ENCODE measurements at places on chromosomes 4 and X.

- DNase-seq = no peak
Measured at GRCh38 chr4:45064741-45065140, 338.4 kb upstream of the GNPDA2 start.

DNA sequence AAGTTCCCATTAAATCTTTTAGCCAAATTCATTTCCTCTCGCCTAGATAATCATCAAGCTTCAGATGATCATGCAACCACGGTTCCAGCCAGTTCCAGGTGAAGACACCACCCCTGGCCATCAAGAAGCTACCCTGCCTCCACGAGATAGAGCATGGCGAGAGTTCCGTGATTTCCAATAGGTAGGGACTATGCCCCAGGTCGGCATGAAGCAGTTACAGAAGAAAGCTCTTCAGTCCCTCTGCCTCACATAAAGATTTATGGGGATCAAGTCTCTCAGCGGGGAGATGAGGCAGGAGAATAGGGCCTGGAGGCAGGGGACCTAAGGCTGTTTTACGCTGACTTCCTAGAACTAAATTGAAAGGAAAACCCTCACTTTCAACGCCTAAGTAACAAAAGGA is 183.9 kb downstream of the OR13H1 start:
- no peak for DNase-seq

DNA sequence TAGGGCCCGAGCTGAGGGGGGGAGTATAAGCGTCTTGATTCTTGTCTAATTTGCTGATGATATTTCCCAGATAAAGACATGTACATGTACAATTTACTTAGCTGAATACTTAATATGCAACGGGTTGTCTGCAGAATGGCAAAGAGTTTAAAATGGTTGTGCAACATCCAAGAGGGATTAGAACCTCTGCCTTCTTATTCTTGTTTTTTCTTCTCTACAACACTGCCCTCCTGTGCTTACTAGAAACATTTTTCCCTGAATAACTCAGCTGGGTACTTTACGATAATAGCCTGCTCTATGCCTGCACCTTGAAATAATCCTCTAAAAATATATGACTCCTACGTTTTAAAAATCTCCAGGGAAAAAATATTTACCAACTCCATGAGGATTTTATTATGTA is 41.8 kb downstream of the INTS12 start:
- no peak for DNase-seq

GRCh38 chrX:34638116-34638515 is 19.0 kb downstream of the TMEM47 start:
- no peak for DNase-seq

DNA sequence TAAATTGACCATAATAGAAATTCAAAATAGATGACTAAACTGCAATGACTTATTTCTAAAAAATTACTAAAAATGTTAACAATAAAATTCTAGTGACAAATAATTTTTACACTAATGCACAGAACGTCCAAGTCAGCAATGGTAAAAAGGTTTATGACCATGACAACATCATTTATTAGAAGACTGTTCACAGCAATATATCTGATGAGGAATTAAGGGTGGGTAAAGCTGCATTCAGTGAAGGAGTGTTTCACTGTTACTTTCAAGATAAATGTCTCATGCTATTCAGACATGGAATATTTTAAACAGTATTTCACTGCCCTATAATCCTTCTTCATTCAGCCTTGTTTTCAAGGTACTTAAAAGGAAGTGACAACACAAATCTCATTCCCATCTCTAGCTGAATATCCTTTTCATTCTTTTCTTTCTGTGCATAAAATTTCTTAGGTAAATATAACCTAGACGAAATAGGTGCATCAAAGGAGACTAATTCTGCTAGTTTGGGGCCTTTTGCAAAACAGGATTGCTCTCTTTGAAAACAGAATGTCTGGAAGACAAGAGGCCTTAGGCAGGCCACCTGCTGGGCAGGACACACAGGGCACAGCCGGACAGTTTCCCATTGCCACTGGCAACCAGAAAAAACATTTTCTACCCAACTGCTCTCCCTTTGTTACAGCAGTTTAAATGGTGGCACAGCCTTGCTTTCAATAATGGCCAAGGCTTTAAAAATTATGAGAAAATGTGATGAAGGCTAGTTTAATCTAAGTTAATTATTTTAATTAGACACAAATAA is 600.3 kb downstream of the SPRY1 start:
- DNase-seq = no peak
